ENCODE measurements at places on chromosomes 2 and 18.
A peak's percentile ranks its signal among the peaks of the same experiment; 100 is the strongest.

DNA sequence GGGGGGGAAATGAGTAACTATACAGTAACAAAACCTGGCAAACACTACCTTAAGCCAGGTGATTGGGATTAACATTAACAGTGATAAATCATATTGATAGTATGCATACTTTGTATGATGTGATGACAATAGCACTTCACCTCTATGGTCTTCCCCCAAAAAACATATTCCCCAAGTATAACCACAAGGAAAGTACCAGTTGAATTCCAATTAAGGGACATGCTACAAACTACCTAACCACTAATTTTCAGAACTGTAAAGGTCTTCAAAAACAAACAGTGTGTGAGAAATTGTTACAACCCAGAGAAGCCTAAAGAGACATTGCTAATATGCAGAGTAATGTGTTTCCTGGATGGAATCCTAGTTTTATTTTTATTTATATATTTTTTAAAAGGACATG is 152.4 kb downstream of the ZRANB3 start:
- DNase-seq, result no peak

GRCh38 chr2:170277951-170278350 is 100.0 kb downstream of the MYO3B start:
- DNase-seq, result no peak

DNA sequence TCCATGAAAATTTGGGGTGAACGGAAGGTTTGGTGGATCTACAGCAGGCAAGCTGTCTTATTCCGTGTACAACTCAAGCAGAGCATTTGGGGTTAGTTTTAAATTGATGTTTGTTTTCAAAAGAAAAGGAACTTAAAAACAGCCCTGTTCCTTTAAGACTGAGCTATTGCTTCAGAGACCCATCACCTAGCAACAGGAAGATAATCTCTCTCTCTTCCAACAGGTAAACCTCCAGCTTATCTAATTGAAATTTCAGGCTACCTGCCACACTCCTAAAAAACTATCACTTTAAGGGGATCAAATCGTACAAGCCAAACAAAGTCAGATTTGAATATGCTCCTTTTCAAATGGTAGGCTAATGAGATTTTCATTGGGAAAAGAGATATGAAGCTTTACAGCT is 101.8 kb downstream of the RNF152 start:
- no peak for DNase-seq

GRCh38 chr2:217709478-217710210 is 293.2 kb downstream of the TNS1 start:
- no peak for DNase-seq

DNA sequence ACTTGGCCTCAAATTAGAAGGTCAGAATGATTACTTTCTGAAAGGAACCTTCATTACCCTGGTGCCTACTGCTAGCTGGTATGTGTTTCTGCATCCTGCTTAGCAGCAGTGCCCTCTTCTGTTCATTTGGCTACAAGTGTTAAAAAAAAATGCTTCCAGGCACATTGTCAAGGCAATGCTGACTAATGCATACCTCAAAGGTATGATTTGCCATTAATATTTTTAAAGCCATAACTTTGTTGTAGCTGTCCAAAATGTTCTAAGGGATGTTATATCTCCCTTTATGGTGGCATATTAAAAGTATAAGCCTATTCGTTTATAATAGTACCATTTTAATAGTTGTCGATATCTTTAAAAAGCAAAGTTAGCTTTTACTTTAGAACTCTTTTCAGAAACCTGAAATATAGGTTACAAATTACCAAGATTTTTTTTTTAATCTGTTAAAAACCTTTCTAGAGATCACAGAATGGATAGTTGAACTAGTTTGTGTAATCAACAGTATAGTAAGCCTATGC is 52.0 kb upstream of the FAM171B start:
- no peak for DNase-seq

- no peak for DNase-seq
Measured at GRCh38 chr2:241720099-241720498, 14.3 kb upstream of the D2HGDH start.

DNA sequence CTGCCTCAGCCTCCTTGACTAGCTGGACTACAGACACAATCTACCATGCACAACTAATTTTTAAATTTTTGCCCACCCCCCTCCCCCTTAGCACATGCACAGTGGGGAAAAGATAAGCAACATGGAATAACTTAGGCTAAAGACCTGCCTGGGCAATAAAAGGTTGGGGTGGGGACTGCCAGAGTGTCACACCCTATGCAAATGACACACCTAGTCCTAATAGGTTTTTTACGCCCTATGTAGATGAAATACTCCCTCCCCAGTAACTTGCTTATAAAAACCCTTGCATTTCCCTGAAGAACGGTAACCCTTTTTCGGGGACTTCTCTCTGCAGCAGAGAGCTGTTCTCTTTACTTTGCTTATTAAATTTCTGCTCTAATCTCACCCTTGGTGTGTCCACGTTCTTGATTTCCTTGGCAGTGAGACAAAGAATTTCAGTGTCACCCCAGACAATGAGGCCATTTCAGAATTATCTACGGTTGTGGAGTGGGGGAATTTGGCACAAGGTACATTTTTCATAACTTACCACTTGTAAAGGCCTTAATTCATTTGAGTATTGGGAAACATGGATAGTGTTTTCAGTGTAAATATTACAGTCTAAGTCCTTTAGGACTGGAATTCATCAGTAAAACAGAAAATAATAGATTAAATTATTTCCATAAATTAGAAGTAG is 109.2 kb downstream of the NOL4 start:
- no peak for DNase-seq

GRCh38 chr2:168592181-168592831 is 136.2 kb downstream of the CERS6 start:
- DNase-seq, result no peak

GRCh38 chr18:45510656-45511055 is 104.6 kb upstream of the SLC14A2 start:
- no peak for DNase-seq

- no peak for DNase-seq
Measured at GRCh38 chr2:134461511-134461910, 207.6 kb downstream of the MGAT5 start.

DNA sequence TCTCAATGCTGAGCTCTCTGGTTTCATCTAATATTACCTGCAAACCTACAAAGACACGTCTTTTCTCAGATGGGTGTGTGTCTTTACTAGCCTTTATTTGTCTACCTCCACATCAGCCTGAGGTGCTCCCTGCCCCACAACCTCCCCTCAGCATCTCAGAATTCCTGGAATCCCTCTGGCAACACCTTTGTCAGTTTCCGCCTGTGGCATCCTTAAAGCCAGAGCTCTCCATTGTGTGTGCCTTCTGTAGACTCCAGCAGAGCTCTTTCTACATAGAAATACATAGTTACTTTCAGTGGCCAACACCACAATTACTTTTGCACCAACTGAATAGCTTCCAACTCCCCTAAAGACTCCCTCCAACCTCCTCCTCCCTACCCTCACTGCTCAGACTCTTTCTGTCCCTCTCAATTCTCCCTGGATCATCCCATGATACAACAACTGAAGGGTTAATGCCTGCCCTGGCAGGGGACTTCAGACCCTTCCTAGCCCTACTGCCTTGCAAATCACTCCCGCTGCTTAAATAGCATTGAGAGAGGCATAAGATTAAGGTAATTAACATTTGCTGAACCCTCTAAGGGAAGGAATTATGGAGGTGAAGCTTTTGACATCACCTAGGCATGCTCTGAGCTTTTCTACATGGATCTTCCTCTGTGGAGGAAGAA is 39.6 kb upstream of the RMDN2 start:
- DNase-seq, result no peak

DNA sequence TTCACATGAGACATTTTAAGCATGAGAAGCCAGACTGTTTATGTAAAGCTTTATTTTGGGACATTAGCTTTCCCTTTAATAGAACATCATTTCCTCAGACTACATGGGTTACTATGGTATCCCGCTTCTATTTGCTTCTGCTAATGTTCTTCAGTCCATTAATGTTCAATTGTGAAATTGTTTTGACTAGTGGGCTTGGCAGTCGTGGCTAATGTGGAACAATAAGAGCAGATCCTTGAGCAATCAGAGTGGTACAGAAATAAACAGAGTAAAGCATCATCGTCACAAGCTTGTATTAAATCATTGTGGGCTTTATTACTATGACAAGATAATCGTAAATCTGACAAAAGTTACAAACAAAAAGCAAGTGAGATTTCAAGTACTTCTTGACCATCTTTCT is 60.2 kb downstream of the PDE1A start:
- DNase-seq, result no peak

DNA sequence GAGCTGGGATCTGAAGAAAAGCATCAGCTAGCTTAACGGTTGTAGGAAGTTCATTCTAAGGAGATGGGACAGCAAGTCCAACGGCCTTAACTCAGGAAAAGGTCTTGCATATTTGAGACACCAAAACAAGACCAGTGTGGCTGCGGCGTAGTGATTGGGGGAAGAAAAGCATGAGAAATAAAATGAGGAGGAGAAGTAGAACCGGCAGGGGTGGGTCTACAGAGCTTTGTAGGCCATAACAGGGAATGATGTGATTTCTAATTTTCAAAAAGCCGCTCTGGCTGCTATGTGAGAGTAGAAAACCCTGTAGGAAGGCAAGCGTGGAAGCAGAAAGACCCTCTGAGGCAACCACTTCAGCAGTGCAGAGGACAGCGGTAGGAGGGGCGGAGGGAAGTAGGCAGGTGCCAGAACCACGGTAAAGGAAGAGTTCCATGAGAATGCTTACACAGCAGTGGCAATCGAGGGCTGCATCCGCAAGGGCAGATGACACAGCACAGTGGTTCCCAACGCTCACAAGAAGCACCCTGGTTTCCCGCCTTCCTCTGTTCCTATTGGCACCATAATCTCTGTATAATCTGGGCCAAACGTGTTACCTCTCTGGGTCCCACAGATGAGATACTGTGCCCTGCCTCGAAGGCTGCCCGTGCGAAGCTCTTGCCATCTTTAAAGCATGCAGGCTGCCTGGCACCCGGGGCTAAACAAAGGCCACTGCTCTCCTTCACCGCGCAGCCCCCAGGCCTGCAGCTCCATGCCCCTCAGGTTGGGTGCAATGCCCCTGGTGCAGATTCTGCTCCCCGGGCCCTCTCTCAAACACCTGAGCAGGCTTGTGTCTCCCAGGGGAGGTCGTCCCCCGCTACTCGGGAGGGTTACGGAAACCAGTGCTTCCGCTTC is 795 bp downstream of the ANKRD39 start:
- no peak for DNase-seq

GRCh38 chr2:17148407-17149145 is 369.7 kb downstream of the RAD51AP2 start:
- DNase-seq, result no peak

GRCh38 chr2:221346411-221346810 is 225.7 kb downstream of the EPHA4 start:
- DNase-seq, result no peak

- DNase-seq, result no peak
Measured at GRCh38 chr2:234954551-234954992, 2.8 kb downstream of the SH3BP4 start.

DNA sequence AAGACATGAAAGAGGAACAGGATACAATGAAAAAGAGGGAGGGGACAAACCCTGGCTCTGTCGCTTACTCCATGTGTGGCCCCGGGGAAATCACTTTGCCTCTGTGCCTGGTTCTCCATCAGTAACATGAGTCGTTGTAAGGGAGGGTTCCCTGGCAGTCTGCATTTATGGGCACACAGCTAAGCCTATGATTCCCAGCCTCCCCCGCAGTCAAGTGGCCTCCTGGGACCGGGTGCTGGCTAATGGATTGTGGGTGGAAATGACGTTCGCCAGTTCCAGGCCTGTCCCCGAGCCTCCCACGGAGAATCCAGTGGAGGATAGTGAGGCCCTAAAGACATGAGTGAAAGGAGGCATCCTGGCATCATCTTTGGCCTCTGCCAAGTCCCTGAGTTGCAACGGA is 42.7 kb downstream of the SFXN5 start:
- DNase-seq, result peak; percentile 6

GRCh38 chr2:98772536-98772935 is 41.6 kb upstream of the MGAT4A start:
- DNase-seq, result no peak

- DNase-seq, result no peak
Measured at GRCh38 chr2:136874258-136874657, 108.9 kb downstream of the THSD7B start.

DNA sequence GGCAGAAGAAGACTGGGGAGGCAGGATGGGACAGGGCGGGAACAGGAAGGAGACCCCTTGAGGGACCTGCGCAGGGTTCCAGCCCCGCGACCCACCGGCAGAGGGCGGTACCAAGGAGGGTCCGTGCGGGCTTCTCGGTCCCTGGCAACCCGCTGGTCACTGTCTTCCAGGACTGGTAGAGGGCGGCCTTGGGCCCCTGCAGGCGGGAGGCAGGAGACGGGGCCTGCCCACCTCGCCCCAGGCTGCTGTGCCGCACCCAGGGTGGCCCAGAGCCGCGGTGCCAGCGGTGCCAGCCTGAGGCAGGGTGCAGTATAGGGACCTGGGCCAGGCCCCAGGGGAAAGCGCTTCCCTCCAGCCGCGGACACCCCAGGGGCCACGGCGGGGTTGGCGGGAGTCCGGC is 34.5 kb downstream of the NEURL3 start:
- no peak for DNase-seq

DNA sequence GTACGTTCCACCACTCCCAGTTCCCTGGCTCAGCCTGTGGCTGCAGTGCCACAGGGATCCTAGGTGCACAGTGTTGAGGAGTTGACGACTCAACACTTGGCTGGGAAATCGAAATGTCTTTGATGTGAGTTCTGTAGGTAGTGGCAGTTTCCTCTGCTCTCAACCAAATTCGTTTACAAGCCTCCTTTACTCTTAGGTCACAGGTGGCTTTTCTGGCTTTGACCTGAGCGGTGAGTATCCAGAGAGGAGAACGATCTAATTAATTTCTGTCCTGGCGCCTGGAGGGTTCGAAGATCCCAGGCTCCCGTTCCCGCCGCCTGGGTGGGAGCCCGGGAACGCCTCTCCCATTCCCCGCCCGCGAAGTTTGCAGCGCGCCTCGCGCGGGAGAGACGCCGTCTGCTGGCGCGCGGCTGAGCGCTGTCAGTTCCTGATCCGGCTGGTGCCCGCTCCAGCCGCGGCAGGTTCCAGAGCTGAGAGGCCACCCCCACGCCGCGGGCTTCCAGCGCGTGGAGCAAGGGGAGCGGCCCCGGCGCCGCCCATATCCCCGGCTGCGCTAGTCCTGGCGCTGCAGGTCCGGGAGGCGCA is at the start of gene LAMA3:
Gene LAMA3, plus strand, starts transcription at position 423 of the 585 bp plus-strand sequence. CDS start 231 bp downstream, outside the sequence.
- no peak for DNase-seq

- DNase-seq, result no peak
Measured at GRCh38 chr2:10019602-10020400, 23.5 kb upstream of the KLF11 start.

GRCh38 chr2:177268901-177269300 is 4.4 kb upstream of the NFE2L2 start:
- no peak for DNase-seq

DNA sequence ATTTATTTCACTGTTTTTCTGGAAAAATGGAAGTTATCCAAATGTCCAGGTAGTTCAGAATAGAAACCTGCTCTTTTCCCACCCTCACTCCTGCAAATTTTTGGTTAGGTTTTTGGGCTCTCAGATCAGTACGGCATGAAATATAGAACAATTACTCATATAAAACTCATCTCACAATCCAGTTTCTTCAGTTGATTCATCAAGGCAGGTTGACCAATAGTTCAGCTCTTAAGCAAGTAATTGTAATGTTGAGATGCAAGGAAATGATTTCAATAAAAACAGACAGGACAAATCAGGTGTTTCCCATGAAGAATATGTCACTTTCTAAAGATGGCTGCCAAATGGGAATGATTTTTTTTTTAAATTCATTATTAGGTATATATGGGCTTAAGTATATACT is 2.0 kb downstream of the RAB27B start:
- DNase-seq, result no peak

Measured in thoracic aorta (tissue), 2 donors.